ENCODE measurements at places on chromosomes 6 and 20.

DNA sequence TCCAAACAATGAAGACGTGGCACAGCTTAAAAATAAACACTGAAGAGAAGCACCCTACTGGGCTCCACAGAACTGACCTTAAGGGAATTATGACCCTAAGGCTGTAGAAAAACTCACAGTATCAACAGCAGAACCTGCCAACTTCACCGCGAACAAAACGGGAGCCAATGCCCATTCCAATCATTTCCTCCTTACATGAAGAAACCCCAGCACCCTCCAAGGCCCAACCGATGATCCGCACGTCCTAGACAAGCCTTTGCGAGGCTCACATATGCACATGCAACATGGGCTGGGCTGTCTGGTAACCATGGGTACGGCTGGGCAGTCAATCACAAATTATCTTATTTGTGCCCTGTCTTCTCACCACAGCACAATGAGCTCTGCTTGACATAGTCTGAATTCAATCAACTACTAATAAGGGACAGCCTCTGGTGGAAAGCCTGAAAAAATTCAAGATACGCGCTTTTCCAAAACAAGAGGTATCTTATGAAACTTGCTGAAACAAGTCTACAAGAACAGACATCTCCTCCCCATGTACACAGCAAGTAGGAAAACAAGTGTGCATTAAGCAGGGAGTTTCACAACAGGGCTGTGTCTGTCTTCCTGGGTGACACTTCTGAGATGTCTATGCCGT, 1.7 kb downstream of the DIDO1 start:
- DNase-seq = no peak

- DNase-seq = no peak
Measured at GRCh38 chr6:146856296-146856695, 257.5 kb downstream of the ADGB start.

GRCh38 chr20:19897891-19898290, 119.3 kb upstream of the NAA20 start:
- no peak for DNase-seq

- DNase-seq = no peak
Measured at GRCh38 chr20:48903705-48904104, 17.8 kb upstream of the ARFGEF2 start.

DNA sequence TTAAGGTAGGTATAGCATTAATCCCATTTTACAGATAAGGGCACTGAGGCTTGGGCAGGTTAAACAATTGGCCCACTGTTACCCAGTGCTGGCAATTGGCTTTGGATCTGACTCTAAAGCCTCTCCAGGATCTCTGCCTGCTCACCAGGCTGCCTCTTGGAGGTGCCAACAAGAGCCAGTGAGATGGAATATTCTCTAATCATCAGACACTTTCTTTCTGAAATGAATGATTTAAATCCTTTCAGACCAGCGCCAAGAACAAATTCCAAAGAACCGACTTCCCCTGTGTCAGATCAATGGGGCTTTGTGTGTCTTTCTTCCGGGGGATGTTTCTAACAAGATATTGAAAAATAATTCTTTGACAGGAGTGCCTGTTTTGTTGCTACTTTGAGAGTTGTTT, 23.6 kb downstream of the CYP39A1 start:
- no peak for DNase-seq

DNA sequence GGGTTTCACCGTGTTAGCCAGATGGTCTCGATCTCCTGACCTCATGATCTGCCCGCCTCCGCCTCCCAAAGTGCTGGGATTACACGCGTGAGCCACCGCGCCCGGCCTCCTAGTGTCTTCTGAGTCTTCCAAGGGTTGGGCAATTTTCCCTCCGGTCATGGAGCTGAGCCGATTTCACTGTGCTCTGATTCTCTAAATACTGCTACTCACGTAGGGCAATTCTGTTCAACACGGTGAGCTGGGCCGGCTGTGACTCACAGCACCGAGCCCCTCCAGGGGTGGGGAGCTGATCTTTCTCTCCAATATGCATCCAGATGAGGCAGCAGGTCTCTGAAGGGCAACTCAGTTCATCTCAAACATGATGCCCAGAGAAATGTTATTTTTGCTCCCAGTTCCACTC, 71.6 kb upstream of the CD93 start:
- DNase-seq = no peak

DNA sequence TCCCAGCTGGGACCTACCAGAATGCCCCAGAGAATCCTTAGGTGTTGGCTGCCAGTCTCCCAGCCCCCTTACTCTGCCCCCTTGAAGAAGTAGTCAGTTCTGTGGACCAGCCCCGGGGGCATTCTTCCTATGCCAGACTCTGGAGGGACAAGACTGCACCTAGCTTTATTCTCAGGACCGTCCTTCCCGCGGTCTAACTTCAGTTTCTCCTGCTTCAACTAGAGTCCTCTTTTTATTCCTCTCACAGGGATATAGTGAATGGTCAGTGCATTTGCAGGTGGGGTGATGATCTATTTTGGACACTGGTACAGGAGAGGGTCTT, 35.9 kb upstream of the MDFI start:
- no peak for DNase-seq

GRCh38 chr20:23163562-23163961, 77.4 kb upstream of the CD93 start:
- no peak for DNase-seq

GRCh38 chr20:23374441-23374840, 12.5 kb downstream of the GZF1 start:
- DNase-seq = no peak

GRCh38 chr6:149138699-149139294, 178.7 kb upstream of the TAB2 start:
- no peak for DNase-seq

DNA sequence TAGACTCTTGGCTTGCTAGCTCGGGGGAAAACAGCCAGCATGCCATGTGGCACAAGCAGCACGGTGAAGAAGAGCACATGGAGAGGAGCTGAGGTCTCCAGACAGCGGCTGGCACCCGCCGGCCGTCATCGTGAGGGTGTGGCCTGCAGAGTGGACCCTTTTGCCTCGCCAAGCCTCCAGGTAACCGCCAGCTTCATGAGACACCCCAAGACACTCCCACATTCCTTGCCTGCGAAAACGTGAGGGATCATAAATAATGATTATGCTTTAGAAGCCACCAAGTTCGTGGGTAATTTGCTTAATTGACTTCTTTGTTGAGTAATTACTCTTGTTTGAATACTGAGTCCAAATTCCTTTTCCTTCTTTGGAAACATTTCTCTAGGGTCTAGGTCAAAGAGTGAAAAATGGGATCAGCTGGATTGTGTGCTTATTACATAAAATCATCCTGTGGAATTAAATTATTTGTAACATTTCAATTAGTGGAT, 23.2 kb downstream of the FAM50B start:
- no peak for DNase-seq

- no peak for DNase-seq
Measured at GRCh38 chr6:3797231-3798054, 45.9 kb upstream of the PXDC1 start.

- DNase-seq = no peak
Measured at GRCh38 chr6:160131636-160132296, 10.2 kb downstream of the SLC22A1 start.

DNA sequence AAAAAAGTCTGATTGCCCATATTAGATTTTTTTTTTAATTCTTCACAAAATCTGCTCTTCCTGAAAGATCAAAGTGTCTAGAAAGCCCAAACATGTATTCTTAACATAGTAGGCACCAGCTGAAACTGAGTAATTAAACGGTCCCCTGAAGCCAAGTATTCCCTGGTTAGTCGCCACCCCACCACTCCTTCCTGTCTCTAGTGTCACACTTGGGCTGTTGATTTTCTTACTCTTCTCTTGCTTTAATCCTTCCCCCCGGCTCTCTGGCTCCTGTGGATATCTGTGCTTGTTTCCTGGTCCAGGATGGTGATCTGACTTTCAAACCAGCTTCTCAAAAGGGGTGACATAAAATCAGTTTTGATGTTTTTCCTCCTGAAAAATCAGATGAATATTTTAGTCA, 162.9 kb downstream of the QKI start:
- no peak for DNase-seq

DNA sequence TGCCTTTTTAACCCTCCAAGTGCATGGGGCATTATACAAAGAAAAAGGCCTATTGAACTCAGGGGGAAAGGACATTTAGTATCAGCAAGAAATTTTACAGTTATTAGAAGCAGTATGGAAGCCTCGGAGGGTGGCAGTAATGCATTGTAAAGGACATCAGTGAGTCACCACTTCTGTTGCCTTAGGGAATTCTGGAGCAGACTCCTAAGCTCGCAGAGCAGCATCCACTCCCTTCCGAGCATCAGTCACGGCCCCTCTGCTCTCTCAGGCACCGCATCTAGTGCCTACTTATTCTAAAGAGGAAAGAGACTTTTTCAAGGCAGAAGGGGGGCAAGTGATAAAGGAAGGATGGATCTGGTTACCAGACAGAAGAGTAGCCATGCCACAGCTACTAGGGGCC, 296.5 kb downstream of the RNGTT start:
- no peak for DNase-seq

GRCh38 chr6:74249658-74250057, 553.7 kb downstream of the CD109 start:
- no peak for DNase-seq

DNA sequence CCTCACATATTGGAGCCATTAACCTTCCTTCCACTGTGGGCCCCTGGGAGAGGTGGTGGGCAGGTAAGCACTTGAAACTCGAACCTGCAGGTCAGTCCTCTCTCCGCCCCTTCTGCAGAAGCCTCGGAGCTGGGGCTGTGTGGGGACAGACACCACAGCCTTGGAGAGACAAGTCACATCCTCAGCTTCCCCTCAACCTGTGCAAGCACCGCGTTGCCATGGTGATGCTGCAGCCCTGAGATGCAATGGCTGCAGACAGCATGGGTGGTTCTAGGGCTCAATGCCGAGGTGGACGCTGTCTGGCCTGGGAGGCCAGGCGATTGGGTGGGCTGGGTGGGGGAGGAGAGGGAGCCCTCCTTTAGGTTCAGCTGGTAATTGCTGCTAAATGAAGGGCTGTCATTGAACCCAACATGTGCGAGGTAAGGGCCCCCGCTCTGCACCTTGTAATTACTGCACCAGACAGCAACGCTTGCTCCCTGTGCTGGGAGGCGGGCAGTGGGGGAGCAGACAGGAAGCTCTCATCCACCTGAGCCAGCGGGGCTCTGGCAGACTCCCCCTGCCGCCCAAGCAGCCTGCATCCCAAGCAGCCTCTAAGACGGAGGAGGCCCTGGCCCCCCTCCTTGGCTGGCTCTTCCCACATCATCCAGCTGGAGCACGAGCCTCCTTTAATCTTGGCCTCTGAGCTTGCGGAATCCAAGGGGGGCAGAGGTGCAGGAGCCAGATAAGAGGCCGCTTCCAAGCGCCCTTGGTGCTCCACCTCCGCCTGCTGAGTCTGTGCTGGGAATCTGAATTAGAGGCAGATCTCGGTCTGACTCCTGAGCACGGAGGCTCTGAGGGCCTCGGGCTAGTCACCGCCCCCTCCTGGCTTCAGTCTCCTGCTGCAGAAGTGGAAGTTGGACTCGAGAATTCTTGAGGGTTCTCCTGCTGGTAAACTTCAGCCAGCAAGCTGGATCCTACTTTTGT, 39.8 kb upstream of the CDH22 start:
- peak; percentile 28 for DNase-seq

- no peak for DNase-seq
Measured at GRCh38 chr6:43334466-43335095, 26.0 kb upstream of the CRIP3 start.

GRCh38 chr20:51700809-51701285, 67.3 kb downstream of the ATP9A start:
- no peak for DNase-seq

- no peak for DNase-seq
Measured at GRCh38 chr20:63772781-63773518, 33.4 kb downstream of the SLC2A4RG start.

- no peak for DNase-seq
Measured at GRCh38 chr20:41361757-41362747, 4.6 kb downstream of the EMILIN3 start.

DNA sequence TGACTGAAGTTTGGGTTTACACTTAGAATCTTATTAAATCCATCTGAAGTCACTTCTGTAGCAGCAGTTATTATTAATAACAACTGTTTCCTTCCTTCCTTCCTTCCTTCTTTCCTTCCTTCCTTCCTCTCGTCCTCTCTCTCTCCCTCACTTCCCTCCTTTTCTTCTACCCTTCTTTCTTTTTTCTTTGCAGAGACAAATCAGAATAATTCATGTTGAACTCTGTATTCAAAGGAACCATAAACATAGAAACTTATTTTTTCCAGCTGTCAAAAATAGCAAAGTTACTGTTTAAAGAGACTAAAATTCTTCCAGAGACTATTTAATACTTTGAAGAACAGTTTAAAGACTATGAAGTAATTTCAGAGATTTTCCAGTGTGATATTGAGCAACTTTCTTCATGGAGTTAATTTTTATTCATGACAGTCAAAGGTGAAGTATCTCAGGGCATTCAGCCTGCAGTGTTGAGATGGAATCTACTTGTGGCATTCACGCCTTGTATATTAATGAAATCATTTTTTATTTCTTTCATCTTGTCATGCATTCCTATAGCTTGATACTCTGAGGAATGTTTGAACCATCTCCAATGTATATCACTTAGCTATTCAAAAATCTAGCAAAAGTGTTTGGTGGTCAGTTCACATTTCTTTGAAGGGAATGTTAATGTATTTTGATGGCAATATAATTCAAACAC, 109.7 kb downstream of the BCAS1 start:
- DNase-seq = no peak

DNA sequence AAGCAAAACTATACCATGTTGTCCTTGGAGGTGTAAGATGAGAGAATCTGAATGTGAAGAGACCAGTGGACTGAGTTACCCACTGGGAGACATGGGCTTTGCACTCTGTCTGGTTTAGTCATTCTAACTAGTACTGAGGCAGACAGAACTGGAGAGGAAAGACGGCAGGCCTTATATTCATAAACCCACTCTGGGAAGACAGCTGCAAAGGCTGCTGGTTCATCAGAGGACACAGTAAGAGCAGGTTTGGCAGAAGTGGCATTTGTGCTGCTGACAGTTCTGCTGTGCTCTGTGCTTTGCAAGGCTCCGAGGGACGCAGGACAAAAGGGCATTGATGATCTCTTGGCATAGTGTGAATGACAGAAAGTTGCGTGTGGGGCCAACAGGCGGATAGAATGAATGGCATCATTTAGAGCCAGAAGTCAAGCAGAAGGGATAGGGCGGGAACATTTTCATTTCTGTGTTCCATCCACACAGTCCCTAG, 142.3 kb upstream of the TENT5A start:
- no peak for DNase-seq

- DNase-seq = no peak
Measured at GRCh38 chr6:125853756-125854155, 63.0 kb downstream of the NCOA7 start.

DNA sequence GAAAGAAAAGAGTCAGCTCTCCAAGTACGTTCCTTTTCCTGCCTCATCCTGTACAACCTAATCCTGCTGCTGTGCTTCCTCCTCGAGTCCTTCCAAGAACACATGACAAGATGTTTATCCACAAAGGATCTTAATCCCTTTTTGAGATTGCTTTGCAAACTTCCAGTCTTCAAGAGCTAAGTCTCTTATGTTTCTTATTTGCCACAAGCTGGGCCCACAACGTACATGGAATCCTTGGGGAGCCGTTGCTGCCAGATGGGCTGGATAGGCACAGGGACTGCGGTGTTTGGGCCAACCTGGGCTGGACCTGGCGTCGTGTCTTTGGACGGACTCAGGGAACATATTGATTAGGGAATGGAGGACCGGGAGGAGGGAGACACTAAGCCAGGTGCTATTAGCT, 79.7 kb upstream of the AFDN start:
- DNase-seq = no peak

GRCh38 chr6:157092736-157093135, 230.6 kb downstream of the TMEM242 start:
- peak; percentile 90 for DNase-seq
